Thyroid gland (tissue), 4 donors: ENCODE measurements at places on chromosomes 2 and 18. TPM values are rescaled to one million over a fixed set of nuclear protein-coding genes. Genes with fewer than 3 reads are reported as not detected.
A peak's percentile ranks its signal among the peaks of the same experiment; 100 is the strongest.

DNA sequence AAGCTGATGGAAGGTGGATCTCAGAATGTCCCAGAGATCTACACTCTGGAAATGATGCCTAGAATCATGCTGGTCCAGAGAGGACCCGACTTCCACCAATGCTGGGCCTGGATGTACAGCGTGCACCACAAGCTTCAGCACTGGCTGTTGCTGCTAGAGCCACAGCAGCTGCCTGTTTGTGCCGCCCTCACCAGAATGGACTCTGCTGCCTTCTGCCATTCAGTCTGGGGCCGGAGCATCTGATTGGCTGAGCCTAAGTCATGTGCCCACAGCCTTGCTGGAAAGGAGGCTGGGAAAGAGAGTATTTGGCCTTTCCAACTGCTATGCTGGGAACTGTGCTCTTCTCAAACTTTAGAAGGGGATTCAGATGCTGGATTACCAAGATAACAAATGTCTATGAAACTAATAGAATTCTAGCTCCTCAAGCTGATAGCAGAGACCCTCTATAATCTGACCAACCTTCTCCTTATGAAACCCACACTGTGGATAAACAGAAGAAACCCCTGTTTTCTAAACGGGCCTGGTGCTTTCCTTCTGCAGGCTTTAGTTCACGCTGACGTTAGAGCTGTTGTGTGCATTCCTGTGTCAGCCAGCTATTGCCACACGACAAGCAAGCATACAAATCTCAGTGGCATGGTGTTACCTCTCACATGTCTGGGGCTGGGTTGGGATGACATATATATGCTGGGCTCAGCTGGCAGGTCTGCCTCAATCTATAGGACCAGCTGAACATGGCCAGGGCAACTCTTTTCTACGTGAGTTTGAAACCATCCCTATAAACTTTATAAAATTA is 4.1 kb upstream of the LOXHD1 start:
- DNase-seq: no peak

DNA sequence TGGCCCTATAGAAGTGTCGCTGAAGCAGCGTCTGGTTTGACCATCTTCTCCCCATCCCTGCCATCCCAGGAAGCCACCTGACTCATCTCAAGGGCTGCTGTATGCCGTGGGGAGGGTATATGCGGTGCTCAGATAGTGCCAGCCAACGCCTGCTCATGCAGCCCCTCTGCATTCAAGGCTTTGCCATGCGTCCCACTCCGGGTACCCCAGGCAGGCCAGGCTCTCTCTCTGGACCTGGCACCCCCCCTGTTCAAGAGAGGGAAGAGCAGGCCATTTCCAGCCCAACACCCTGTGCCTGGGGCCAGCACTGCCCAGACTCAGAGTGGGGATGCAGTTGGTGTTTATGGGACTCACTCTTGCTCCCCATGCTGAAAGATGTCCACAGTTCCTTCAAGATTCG is 130.0 kb downstream of the GLI2 start:
- no peak for DNase-seq

GRCh38 chr2:118242216-118242615 is 153.9 kb downstream of the INSIG2 start:
- DNase-seq: no peak

DNA sequence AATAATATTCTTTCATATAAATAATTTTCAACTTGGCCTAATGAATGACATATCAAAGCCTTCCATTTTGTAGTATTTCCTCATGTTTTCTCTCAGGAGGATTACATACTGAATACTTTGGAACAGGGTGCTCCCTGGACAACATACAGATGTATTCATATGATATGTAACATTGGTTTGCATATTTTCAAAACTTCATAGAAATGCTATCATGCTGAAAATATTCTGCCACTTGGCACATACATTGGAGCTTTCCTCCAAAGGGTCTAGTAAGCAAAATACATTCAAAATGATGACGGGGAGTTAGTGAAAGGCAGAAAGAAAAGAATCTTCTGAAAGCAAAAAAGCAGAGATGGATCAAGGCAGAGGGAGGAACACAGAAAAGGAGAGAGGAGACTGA is 38.1 kb upstream of the RTN4 start:
- no peak for DNase-seq

DNA sequence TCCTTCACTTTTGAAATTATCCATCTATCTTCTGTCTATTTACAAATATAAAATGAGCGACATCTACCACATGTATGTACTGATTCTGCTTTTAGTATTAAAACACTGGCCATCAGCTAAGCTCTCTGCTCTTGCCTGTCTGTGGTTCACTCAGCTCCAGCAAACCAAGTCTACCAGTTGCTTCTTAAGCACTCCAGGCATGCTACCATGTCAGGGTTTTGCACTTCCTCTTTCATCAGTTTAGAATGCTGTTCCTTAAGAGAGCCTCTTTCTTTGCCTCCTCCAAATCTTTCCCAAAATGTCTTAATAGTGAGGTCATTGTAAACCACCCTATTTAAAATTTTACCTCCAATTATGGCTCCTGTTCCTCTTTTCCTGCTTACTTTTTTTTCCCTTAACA is 59.5 kb downstream of the SCN3A start:
- DNase-seq: no peak

GRCh38 chr2:161965994-161966393 is 108.0 kb downstream of the DPP4 start:
- no peak for DNase-seq

GRCh38 chr2:234611209-234611608 is 114.3 kb upstream of the ARL4C start:
- no peak for DNase-seq

DNA sequence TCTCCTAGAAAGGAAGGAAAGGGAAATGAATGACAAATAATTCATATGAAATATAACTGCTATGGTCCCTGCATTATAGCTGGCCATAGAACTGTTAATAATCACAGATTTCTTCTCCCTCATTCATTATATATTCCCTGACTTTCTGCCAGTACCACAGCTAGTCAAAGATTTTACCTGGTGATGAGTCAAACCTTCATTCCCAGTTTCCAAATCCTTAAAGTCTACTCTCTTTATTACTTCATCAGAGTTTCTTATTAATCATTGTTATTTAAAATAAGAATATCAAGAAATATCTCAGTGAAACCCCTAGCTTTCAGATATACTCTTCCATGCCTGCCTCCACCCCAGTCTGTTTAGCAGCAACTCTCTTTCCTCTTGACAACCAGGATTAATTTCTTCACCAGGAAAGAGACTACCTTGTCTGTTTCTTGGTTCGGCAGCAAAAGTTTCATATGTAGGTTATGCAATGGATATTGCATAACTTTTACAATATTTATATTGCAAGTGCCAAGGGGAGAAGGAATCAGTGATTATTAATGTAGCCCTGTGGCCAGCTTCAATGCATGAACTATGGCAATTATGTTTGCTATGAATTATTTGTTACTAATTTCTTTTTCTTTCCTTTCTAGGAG is 533.8 kb downstream of the FBXO15 start:
- no peak for DNase-seq

- no peak for DNase-seq
Measured at GRCh38 chr2:181430406-181431118, 26.6 kb upstream of the ITGA4 start.

- DNase-seq: no peak
Measured at GRCh38 chr18:41226186-41226585, 728.8 kb upstream of the PIK3C3 start.

DNA sequence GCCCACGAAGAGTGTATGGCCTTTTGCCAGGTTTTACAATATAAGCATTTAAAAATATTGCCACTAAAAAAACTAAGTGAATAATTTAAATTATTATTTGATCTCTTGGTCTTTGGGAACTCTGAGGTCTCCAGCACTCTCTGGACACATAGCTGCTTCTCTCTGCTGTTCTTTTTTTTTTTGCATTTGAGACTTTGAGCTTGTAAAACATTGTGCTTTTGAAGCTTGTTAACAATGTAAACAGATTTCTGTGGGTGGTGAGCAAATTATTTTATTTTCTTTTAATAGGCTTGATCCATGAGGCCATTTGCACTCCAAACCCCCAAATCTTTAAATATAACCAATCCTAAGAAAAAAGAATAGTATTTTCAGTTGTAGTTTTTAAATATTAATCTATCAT is 42.0 kb downstream of the DCAF17 start:
- no peak for DNase-seq

DNA sequence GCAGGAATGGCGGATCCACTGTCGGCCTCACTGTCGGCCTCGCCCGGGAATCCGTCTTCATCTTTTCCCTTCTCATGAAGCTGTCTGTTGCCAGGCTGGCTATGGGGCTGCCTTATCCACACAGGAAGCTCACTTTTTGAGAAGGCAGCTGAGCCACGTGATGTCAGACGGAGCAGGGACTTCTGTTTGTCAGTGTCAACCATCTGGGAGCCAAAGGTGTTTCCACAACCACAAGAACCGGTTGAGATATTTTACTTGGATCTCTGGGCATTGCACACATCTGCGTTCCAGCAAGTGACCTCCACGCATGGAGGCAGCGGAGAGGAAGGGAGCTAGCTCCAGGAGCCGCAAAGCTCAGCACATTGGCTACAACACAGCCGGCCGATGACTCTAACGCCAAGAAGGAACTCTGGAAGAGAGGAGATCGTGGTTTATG is 27.4 kb upstream of the TAF1B start:
- DNase-seq: no peak

DNA sequence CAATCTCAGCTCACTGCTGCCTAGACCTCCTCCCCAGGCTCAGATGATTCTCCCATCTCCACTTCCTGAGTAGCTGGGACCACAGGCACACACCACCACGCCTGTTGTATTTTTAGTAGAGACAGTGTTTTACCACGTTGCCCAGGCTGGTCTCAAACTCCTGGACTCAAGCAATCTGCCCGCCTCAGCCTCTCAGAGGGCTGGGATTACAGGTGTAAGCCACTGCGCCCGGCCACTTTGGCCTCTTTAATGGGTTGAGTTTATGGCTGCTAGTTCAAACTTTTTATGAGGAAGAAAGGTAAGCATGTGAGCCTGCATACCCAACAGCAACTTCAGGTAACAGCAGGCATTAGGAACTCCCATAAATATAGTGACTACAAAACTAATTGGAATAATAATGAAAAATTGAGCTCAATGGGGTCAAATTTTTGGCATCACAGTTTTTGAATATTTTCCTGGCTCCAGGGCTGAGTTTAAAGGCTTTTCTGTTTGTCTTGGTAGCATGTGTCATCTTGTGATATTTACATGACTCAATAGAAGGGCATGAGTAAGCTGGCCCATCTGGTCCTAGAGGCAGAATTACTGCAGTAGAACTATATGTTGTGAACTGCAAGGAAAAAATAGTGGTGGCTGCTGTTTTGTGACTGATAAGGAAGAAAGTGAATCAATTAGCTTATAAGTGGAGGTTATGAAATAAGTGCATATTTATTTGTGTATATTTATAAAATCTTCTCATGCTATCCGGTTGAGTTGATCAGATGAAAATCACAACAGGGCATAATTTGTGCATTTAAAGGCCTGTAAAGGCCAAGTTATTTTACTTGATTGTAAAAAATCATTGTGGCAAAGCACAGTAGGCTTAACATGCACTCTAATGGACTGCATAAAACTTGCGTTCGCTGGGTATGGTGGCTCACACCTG is 24.8 kb downstream of the GALM start:
- DNase-seq: no peak

GRCh38 chr2:85468704-85469349 is 50.3 kb downstream of the SH2D6 start:
- no peak for DNase-seq

DNA sequence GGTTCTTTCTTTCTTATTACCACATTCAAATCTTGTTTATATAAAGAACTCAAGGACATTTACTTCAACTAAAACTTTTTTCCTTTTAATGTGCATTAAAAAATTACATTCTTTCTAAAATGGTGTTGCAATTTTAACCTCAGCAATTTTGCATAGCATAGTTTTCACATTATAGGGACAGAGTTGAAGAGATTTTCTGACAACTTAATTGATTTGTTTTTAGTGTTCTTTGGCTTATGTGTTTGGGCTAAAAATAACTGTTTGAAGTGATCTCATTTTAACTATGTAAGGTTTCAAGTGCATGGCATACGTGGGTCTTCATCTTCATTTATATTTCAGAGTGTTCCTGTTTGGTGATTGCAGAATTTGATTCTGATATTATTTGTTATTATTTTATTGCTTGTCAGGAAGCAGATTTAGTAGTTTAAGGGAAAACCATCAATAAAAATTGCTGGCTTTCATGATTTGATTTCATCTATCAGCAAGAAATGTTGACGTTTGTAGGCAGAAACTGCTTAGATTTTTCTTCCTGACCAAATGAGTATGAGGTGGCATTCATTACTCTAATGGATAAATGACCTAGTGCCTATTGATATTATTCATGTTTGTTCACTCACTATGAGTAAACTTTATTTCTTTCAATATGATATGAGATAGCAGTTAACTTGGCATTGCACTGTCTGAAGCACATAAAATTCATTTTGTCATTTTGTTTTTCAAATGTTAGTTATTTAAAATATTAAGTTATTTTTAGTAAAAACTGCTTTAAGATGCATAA is 398.4 kb downstream of the NUP35 start:
- no peak for DNase-seq

GRCh38 chr2:163733301-163733938 is 2.4 kb downstream of the FIGN start:
- no peak for DNase-seq

- no peak for DNase-seq
Measured at GRCh38 chr2:163605779-163606178, 130.0 kb downstream of the FIGN start.

- DNase-seq: no peak
Measured at GRCh38 chr2:69083235-69083748, 70.3 kb downstream of the ANTXR1 start.

GRCh38 chr2:240211096-240211495 is 70.6 kb upstream of the OTOS start:
- DNase-seq: no peak

GRCh38 chr2:188869550-188869949 is 104.6 kb upstream of the COL3A1 start:
- DNase-seq: peak; percentile 34

DNA sequence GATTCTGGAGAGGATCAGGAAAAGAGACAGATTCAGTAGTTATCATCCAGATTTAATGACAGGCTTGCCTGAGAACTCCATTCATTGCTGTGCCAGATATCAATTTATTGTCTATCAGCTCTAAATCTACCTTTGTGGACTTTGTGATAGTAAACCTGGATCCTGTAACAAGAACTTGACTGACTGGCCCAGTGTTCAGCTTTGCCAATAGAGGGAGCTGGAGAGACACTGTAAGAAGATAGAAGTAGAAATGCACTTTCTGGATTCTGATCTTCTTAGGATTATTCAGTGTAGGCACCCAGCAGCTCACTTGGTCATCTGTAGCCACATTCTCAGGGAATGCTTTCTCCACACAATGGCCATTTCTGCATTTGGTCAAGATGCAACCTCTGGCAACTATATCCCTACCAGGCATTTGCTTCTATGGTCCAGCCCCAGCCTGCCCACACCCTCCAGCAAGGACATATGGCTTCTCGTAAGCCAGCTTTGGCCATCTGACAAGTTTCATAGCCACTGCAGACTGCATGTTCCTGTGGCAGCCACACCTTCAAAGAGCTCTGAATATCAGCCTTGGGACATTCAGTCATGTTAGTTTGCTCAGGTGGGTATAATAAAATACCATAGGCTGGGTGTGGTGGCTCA is 6.1 kb upstream of the SERPINB8 start:
- peak; percentile 46 for DNase-seq

SPOPL gene
- total RNA-seq: 26.9 TPM

TRIP12 gene
- 273 TPM for total RNA-seq

NT5DC4 gene
- total RNA-seq: not detected

FAM210A gene
- total RNA-seq: 11.3 TPM

CDH20 gene
- 0.39 TPM for total RNA-seq

KYNU gene
- total RNA-seq: 2.3 TPM

TDRD15 gene
- 0.45 TPM for total RNA-seq

SH3RF3 gene
- 7.4 TPM for total RNA-seq

C2orf72 gene
- total RNA-seq: not detected

DCDC2C gene
- 0.46 TPM for total RNA-seq

GPATCH11 gene
- 8.3 TPM for total RNA-seq

HSPD1 gene
- 125 TPM for total RNA-seq
